ENCODE measurements at places on chromosomes 5 and 9. TPM values are rescaled to one million over a fixed set of nuclear protein-coding genes. Genes with fewer than 3 reads are reported as not detected.

FGD3 gene
- total RNA-seq = 1.2 TPM

PCDHA6 gene
- total RNA-seq = 0.48 TPM

CHSY3 gene
- 1.4 TPM for total RNA-seq

TLX3 gene
- total RNA-seq = 0.24 TPM

WDR38 gene
- not detected for total RNA-seq

SLC34A3 gene
- not detected for total RNA-seq

PITX1 gene
- 87.6 TPM for total RNA-seq

IL7R gene
- 1.4 TPM for total RNA-seq

CDC14B gene
- total RNA-seq = 16.4 TPM

PRELID1 gene
- total RNA-seq = 99.7 TPM

MED7 gene
- 6.0 TPM for total RNA-seq

SLC46A2 gene
- not detected for total RNA-seq

PAEP gene
- total RNA-seq = not detected

IL13 gene
- total RNA-seq = not detected

ANKRD33B gene
- total RNA-seq = 0.43 TPM

Data from tracheal epithelial cell (primary cell).